Naive B cell (primary cell): ENCODE measurements at places on chromosomes 4 and X. TPM values are rescaled to one million over a fixed set of nuclear protein-coding genes. Genes with fewer than 3 reads are reported as not detected.

Gene CT83
- not detected for polyA plus RNA-seq

Gene HEPH
- polyA plus RNA-seq: not detected

GRCh38 chrX:132092439-132093065, 35.3 kb downstream of the FRMD7 start:
- DNase-seq: peak; percentile 19
- H3K27ac ChIP-seq: peak overlapping the region; percentile 39
- H3K4me1 ChIP-seq: no peaks in the 10 kb centered on the region
- H3K27me3 ChIP-seq: no peaks in the 10 kb centered on the region
- no peak overlapping the region for H3K4me3 ChIP-seq

Gene DAPP1
- 114 TPM for polyA plus RNA-seq

Gene PFKFB1
- polyA plus RNA-seq: 0.16 TPM

Gene GUCY1A1
- polyA plus RNA-seq: 4.5 TPM

Gene TDO2
- polyA plus RNA-seq: not detected

DNA sequence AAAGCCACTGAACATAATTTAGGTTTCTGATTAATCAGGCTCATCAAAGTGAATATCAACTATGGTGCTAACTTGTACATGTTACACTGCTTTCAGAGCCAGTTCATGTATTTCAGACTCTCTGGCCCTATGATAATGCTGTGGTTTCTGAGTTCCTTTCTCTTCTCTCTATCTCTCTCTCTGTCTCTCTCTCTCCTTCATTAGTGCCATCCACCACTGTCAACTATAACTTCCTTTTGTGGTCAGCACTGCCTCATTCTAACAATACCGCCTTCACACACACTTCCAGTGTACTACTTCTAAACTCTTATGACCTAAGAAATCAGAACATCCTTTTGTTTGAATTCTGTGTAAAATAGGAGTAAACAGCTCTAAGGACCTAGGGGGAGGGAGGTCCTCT, 907.1 kb downstream of the RPA4 start:
- DNase-seq: no peak
- H3K27me3 ChIP-seq: no peaks in the 10 kb centered on the region
- no peaks in the 10 kb centered on the region for H3K4me1 ChIP-seq
- H3K4me3 ChIP-seq: no peak overlapping the region
- no peaks in the 10 kb centered on the region for H3K36me3 ChIP-seq

GRCh38 chr4:24322511-24322910, 261.8 kb downstream of the DHX15 start:
- DNase-seq: no peak
- H3K4me1 ChIP-seq: no peaks in the 10 kb centered on the region
- no peak overlapping the region for H3K27ac ChIP-seq
- no peak overlapping the region for H3K4me3 ChIP-seq
- H3K27me3 ChIP-seq: peaks cover 5% of the 10 kb centered on the region

DNA sequence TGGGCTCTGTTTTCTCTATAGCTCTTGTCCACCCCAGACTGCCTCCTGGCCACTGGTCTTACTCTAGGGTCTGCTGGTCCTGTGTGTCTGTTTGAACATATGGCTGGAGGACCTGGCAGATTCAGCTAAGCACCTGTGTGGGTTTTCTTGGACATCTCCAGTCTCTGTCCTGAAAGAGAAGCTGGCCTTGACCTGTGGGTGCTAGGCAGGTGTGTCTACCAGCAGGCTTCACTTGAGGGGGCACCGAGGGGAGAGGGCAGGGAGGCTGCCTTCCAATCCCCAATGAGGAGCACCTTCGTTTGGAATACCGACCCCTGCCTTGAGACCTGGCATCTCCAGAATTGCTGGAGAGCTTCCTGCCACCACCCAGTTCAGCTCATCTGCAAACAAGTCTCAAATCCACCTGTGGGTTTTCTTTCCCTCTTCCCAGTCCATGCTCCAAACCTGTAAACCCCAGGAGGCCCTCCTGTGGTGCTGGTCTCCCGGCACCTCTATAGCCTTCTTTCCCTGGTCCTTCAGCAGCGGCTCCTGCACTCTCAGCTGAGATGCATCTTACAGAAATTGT, 45.2 kb downstream of the HTRA3 start:
- H3K36me3 ChIP-seq: peaks cover 4% of the 10 kb centered on the region
- no peak overlapping the region for H3K4me3 ChIP-seq
- peaks cover 14% of the 10 kb centered on the region for H3K27me3 ChIP-seq
- no peaks in the 10 kb centered on the region for H3K4me1 ChIP-seq
- DNase-seq: no peak

- H3K27ac ChIP-seq: no peak overlapping the region
- no peak for DNase-seq
- no peaks in the 10 kb centered on the region for H3K27me3 ChIP-seq
- no peaks in the 10 kb centered on the region for H3K36me3 ChIP-seq
These were observed 54.8 kb downstream of the ADAM29 start for GRCh38 chr4:174972911-174973310.

Gene ZBTB33
- polyA plus RNA-seq: 13.3 TPM

Gene GPR50
- polyA plus RNA-seq: not detected

- DNase-seq: no peak
- peaks cover 21% of the 10 kb centered on the region for H3K27me3 ChIP-seq
- no peak overlapping the region for H3K27ac ChIP-seq
- H3K4me1 ChIP-seq: peaks cover 14% of the 10 kb centered on the region
- H3K36me3 ChIP-seq: no peaks in the 10 kb centered on the region
These were observed 35.5 kb downstream of the RNF212 start for GRCh38 chr4:1077711-1078477.

- H3K27ac ChIP-seq: peak overlapping the region; percentile 22
- peaks cover 12% of the 10 kb centered on the region for H3K4me1 ChIP-seq
- peaks cover 79% of the 10 kb centered on the region for H3K36me3 ChIP-seq
- H3K27me3 ChIP-seq: no peaks in the 10 kb centered on the region
- no peak for DNase-seq
- no peak overlapping the region for H3K4me3 ChIP-seq
These were observed 24.5 kb upstream of the TAPT1 start for GRCh38 chr4:16250661-16251365.

Gene SPANXA1
- not detected for polyA plus RNA-seq

DNA sequence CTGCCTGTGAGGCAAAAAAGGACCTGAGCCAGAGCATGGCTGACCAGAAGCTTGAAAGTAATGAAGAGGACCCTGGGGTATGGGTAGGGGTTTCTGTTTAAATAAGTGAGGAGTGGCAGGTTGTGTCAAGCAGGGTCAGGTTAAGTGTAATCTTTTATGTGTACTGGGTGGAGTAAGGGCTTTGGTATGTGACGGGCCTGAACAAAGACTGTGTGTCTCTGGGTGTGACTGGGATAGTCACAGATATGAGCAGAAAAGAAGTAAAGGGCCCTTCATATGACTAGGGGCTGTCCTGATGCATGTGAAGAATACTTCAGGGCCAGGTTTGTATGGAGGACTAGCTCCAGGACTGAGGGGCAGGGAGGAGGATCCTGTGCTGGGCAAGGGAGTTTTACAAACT, 82.4 kb downstream of the ITIH6 start:
- no peaks in the 10 kb centered on the region for H3K36me3 ChIP-seq
- no peak overlapping the region for H3K27ac ChIP-seq

DNA sequence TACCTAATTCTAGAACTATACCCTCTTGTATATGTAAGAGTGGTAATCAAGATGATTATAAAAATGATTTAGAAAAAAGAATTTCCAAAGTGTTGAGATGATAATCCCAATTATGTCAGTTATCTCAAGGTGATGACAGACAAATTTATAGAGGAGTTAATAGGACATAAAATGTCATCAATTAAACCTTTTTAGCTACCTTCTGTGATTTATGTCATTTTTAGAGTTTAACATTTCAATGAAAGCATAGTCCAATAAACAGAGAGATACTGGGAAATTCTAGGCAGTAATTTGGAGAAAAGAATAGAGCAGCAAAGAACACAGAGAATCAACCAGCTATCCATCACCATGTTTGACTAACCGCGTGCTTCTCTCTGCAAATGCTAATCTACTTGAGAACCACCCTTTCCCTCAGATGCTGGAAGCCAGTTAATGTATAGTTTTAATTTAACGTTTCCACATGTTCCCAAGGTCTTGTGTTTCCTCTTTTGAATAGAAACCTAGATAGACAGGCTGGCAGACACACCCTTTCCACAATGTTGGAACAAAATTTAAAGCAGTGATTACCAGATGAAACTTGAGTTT, 433.1 kb upstream of the FAM241A start:
- H3K4me3 ChIP-seq: no peak overlapping the region
- H3K4me1 ChIP-seq: no peaks in the 10 kb centered on the region
- no peaks in the 10 kb centered on the region for H3K27me3 ChIP-seq
- DNase-seq: no peak
- no peak overlapping the region for H3K27ac ChIP-seq

GRCh38 chrX:8684201-8684965, 47.6 kb downstream of the ANOS1 start:
- H3K27ac ChIP-seq: no peak overlapping the region
- H3K36me3 ChIP-seq: no peaks in the 10 kb centered on the region
- peaks cover 4% of the 10 kb centered on the region for H3K4me1 ChIP-seq
- H3K27me3 ChIP-seq: peaks cover 21% of the 10 kb centered on the region
- no peak overlapping the region for H3K4me3 ChIP-seq

Gene NCAPG
- polyA plus RNA-seq: not detected

DNA sequence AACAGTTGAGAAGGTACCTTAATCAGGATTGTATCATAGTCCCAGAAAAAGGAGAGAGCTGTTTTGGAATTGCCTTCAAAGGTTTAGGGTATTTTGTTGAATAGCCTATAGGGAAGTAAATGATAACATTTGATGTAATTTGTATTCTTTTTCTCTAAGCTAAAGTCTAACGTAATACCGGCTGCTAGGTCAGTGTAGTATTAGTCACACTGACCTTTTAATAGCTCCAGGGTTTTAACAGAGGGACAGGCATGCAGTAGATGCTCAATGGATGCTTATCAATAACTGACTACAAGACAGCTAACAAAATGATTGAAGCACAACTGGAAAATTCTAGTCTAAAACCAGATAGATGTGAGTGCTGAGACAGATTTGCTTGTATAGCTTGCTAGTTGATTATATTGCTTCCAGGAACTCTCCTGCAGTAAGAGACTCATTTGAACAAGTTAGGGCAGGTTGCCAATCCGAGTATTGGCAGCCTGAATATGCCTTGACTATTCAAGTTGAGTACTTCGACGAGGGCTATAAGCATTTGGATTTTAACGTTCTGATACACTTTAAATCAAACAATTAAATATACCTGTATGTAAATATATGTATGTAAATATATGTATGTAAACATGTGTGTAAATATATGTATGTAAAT, 16.5 kb upstream of the PNPLA4 start:
- no peak for DNase-seq
- H3K27me3 ChIP-seq: no peaks in the 10 kb centered on the region
- H3K4me1 ChIP-seq: no peaks in the 10 kb centered on the region
- H3K36me3 ChIP-seq: no peaks in the 10 kb centered on the region
- H3K27ac ChIP-seq: no peak overlapping the region

DNA sequence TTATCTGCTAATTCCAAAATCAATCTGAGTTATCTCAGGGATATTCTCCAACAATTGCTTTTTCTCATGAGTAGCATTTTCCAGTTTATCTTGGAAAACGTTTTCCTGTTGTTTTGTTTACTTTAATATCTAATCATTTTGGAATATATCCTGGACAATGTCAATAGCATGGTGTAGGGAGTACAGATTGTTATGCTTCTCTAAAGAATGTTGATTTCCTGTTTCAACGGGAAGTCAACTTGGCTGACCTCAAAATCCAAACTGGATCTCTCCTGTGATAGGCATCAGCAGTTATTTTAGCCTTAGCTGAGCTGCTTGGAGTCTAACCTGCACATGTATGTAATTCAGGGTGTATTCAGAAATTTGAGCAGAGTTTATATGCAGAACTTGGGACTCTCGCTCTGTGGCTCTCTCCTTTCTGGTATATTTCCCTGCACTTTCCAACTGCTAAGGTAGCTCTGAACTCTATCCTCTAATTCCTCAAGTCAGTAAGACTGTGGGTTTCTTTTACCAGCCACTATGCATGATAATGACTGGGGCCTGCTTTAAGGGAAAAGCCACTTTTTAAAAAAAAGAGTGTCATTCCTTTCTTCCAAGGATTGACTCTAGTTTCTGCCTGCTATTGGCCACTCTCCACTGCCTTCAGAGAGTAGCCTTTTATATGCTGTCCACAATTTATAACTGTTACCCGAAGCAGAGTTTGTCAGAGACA, 7.7 kb downstream of the PRSS48 start:
- H3K4me3 ChIP-seq: no peak overlapping the region
- H3K27me3 ChIP-seq: no peaks in the 10 kb centered on the region
- H3K27ac ChIP-seq: no peak overlapping the region
- H3K36me3 ChIP-seq: no peaks in the 10 kb centered on the region

Gene SRPX
- not detected for polyA plus RNA-seq

Gene RENBP
- polyA plus RNA-seq: 1.4 TPM

Gene GLUD2
- 0.39 TPM for polyA plus RNA-seq

GRCh38 chrX:53263597-53264094, 17.7 kb downstream of the IQSEC2 start:
- no peaks in the 10 kb centered on the region for H3K27me3 ChIP-seq
- DNase-seq: no peak
- peaks cover 11% of the 10 kb centered on the region for H3K4me1 ChIP-seq

Gene SPON2
- 4.1 TPM for polyA plus RNA-seq

DNA sequence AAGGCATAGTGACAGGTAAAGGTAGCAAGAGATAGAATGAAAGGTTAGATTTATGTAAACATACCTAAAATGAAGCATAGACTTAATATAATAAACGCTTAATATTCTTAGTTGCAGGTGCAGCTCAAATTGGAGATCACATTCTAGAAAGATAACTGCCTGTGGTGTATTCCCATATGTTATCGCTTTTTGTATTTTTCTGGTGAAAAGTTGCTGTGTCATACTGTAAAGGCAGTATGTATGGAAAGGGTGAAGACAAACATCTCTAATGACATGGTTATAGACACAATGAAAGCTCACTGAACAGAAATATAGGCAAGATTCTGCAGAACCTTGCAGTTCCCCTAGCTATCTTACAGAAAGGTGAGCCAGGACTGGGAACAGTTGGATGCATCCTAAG, 240.3 kb downstream of the DCLK2 start:
- no peaks in the 10 kb centered on the region for H3K27me3 ChIP-seq
- H3K36me3 ChIP-seq: peaks cover 19% of the 10 kb centered on the region
- H3K4me3 ChIP-seq: no peak overlapping the region
- no peaks in the 10 kb centered on the region for H3K4me1 ChIP-seq
- H3K27ac ChIP-seq: no peak overlapping the region

- no peaks in the 10 kb centered on the region for H3K4me1 ChIP-seq
- peaks cover 36% of the 10 kb centered on the region for H3K27me3 ChIP-seq
- no peak for DNase-seq
- no peaks in the 10 kb centered on the region for H3K36me3 ChIP-seq
- H3K27ac ChIP-seq: no peak overlapping the region
These were observed 108.9 kb downstream of the USP46 start for GRCh38 chr4:52550186-52550585.

DNA sequence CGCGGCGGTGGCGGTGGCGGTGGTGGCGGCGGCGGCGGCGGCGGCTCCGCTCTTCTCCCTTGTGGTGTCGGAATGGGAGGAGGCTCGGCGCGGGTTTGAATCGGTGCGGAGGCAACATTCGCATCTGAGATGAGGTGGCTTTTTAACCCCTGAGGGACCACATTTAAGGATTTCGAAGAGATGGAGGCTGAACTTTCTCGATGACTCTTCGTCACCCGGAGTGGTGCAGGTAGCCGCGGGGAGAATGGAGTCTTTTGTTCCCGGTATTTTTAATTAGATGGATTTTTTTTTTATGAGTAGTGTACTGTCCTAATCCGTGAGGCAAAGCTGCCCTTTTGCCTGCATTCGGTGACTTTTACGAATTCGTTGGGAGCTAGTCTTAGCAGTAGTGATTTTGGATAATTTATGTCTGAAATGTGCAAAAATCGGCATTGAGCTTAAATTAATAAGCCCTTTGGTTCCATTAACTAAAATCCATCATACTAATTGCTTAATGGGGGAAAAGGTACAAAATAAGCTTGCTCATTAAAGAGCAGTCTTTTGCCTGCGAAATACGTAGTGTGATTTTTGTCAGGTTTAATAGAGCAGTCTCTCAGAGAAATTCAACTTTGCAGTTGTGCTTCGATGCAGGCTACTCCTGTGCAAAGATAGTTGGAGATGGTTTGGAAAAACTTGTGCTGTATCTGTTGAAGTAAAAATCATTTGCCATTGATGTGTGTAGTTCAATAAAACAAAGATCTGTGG, 206.2 kb downstream of the TENM3 start:
- H3K27ac ChIP-seq: no peak overlapping the region
- peaks cover 3% of the 10 kb centered on the region for H3K4me1 ChIP-seq
- peaks cover 9% of the 10 kb centered on the region for H3K36me3 ChIP-seq
